ENCODE measurements at places on chromosomes 3 and 15. TPM values are rescaled to one million over a fixed set of nuclear protein-coding genes. Genes with fewer than 3 reads are reported as not detected.

Gene HIGD2B
- not detected for total RNA-seq

Gene FBXL22
- 0.16 TPM for total RNA-seq

Gene CFAP161
- 0.19 TPM for total RNA-seq

Gene FOXB1
- total RNA-seq: not detected

Gene EFHB
- total RNA-seq: 0.25 TPM

Gene ISLR2
- not detected for total RNA-seq

Gene ATP11B
- total RNA-seq: 39.8 TPM

Gene CLRN1
- total RNA-seq: not detected

Gene P4HTM
- 18.0 TPM for total RNA-seq

Gene DAPK2
- 11.2 TPM for total RNA-seq

Gene SAMMSON
- total RNA-seq: not detected

Gene IGSF11
- not detected for total RNA-seq

Gene SLC28A2
- total RNA-seq: not detected

Gene TGM5
- not detected for total RNA-seq

Gene GREM1
- total RNA-seq: 0.16 TPM

Gene SKOR1
- total RNA-seq: under 0.01 TPM

Gene CCR1
- total RNA-seq: not detected

Gene BTLA
- under 0.01 TPM for total RNA-seq

Gene DUOXA2
- not detected for total RNA-seq

Gene NR2E3
- 0.50 TPM for total RNA-seq

Gene ESYT3
- total RNA-seq: not detected
